ENCODE measurements at places on chromosomes 11 and 22. TPM values are rescaled to one million over a fixed set of nuclear protein-coding genes. Genes with fewer than 3 reads are reported as not detected.

Gene NFAM1
- total RNA-seq: 6.7 TPM

Gene OR8A1
- total RNA-seq: 0.19 TPM

Gene A4GALT
- 42.2 TPM for total RNA-seq

Gene MUC5B
- not detected for total RNA-seq

Gene NRXN2
- 7.9 TPM for total RNA-seq

Gene UBQLNL
- total RNA-seq: 0.32 TPM

Gene SLCO2B1
- 95.3 TPM for total RNA-seq
